ENCODE measurements at places on chromosomes 7 and 10.

GRCh38 chr10:80506189-80506575 lies 31.5 kb upstream of the SH2D4B start:
- no peak for DNase-seq

DNA sequence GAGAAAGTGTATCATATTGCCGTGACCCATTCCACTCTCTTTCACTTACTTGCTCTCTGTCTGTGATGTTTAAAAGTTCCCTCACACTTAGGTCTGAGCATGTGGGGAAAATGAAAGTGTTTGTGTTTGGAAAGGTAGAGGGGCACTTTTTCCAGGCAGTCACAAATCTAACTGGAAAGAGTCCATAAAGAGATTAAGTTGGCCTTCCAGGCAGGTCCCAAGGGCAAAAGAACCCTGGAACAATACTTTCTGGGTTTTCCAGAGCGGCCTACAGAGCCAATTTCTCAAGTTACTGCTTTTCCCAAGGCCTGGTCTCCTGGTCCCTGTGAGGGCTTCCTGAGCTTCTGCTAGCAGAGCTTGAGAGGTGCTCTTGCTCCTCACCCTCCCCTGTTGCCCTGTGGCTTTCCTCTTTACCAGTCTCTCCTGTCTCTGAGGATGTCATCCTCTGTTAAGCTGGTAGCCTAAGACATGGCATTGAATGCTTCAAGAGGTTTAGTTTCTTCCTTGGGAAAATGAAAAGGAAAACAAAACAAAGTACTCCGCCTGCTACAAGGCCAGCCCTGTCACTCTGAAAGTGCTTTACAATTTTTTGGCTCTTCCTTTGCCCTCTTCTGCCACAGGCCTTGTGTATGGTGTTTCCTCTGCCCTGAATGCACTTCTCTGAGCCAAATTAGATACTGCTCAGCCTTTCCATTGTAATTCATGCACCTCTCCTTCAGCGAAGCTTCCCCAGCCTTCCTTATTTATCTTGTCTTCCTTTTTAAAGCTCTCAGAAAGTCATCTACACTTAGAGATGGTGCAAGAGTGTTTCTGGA lies 20.1 kb downstream of the TES start:
- DNase-seq = no peak

- DNase-seq = no peak
Observed at GRCh38 chr7:108094933-108095710, 35.0 kb downstream of the LAMB4 start.

DNA sequence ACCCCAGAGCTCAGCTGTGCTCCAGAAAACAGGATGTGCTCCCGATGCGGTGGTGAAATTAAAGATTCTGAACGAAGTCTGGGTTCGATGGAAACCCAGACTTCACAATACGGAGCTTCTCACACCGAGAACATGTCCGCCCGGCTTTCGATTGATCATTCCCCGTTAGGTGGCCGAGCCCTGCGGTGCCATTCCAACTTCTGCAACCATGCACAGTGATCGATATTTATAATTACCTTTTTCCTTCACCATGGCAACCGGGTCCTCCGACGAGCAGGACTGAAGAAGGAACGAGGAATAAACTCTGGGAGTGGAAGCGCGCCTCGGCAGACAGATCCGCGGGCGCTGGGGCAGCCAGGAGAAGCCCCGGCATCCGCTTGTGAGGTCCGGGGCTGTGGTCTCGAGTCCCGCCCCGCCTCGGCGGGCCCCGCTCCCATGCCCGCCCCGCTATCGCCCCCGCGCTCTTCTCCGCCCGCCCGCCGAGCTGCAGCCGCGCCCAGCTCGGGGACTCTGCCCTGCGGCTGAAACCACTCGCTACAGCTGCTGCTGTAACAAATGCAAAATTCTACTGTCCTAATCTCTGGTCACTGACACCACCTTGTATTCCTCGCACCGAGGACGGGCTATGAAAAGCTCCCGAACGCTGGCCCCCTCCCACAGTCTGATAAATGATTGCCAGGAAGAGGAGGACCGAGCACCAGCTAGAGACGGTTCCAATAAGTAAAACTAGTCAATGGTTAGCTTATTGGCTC lies 26.2 kb downstream of the ABLIM1 start:
- no peak for DNase-seq

DNA sequence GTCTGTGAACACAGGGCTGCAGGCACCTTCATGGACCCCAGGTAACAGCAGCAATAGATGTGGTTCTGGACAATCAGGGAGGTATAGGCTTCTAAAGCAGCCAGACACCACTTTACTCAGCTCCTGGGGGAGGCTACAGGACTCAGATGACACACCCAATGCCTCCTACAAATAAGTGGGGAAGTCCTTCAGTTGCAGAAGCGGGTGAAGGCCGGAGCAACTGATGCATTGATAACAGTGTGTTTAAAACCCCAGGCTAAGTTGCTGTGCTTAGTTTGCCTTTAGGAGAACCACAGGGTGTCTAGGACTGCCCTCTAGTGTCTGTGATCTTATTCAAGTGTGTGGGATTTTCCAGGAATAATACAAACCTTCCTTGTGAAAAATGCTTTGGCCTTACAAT lies 5.9 kb upstream of the ITGA8 start:
- DNase-seq = no peak

DNA sequence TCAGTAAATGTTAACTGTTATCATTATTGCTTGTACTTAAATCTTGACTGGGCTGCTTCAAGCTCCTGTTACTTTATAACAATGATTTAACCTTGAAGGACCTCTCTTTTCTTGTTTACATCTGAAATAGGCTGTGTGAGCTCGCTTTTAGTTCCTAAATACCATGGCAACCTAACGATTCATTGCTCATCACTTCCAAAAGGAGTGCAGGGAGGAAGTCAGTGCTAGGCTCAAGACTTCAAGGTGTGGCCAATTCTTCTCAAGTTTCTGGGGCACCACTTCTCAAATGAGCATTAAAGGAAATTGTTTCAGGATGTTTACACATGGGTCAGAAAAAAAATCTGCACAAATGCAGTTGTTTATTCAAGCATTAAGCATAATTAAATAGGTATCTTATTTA lies 284.2 kb downstream of the MTERF1 start:
- DNase-seq = no peak

DNA sequence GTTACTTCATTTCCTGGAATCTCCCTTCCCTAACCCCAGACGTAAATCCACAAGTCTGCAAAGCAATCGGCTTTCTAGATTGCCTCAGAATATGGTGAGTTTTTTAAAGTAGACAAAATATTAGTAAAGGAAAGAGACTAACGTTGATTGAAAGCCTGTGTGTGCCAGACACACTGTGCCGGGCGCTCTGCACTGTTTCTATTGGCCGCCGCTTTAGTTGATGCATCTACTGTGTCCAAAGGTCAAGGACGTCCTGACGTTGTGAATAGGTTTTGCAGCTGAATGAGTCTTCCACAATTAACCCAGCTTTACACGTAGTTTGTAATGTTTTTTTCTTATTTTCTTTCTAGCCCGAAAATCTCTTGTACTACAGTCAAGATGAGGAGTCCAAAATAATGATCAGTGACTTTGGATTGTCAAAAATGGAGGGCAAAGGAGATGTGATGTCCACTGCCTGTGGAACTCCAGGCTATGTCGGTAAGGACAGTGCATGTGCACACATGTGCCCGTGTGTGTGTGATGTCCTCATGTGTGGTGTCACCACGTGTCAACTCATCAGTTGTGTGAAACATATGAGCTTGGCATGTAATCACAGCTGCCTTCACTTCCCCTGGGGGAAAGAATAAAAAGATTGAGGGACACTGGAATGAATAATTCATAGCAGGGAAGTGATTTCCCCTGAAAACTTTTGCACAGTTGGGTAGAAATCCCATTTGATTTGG lies 232.0 kb downstream of the CCDC3 start:
- no peak for DNase-seq

DNA sequence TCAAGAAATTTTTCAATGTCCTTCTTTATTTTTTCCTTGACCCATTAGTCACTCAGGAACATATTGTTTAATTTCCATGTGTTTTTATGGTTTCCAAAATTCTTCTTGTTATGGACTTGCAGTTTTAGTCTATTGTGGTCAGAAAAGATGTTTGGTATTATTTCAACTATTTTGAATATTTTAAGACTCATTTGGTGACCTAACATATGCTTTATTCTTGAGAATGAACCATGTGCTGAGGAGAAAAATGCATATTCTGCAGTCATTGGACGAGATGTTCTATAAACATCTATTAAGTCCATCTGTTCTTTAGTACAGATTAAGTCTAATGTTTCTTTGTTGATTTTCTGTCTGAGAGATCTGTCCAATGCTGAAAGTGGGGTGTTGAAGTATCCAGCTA lies 42.3 kb upstream of the MDFIC start:
- no peak for DNase-seq

- DNase-seq = no peak
Observed at GRCh38 chr10:75304741-75305390, 69.1 kb upstream of the COMTD1 start.

- DNase-seq = no peak
Observed at GRCh38 chr10:77554996-77555397, 82.6 kb downstream of the KCNMA1 start.

DNA sequence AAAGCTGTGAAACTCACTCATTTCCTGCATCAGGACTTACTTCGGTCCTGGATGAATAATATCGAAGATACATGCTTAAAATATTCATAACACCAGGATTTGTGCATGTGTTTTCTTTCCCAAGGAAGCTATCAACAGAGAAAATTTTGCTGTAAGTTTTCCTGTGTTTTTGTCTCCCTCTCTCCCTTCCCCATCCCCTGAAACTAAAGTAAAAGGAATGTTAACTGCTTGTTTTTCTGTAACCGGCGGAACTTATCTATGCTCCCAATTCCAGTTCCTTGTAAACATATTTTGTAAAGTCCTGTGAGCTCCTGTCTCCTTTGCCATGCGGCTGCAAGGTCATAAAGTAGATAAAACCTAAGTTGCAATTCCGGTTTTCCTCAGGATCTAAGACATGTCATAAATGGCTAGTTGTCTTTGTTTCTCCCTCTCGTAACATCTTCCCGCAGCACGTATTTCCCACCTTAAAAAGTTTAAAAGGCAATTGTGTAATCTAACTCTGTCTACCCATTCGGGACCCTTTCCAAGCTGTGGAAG lies 79.0 kb upstream of the POM121L12 start:
- no peak for DNase-seq

- DNase-seq = no peak
Observed at GRCh38 chr10:69759641-69760040, 42.1 kb upstream of the COL13A1 start.

- no peak for DNase-seq
Observed at GRCh38 chr7:44076101-44076895, 6.0 kb downstream of the POLM start.

- DNase-seq = no peak
Observed at GRCh38 chr7:50502001-50502684, 52.0 kb upstream of the FIGNL1 start.

DNA sequence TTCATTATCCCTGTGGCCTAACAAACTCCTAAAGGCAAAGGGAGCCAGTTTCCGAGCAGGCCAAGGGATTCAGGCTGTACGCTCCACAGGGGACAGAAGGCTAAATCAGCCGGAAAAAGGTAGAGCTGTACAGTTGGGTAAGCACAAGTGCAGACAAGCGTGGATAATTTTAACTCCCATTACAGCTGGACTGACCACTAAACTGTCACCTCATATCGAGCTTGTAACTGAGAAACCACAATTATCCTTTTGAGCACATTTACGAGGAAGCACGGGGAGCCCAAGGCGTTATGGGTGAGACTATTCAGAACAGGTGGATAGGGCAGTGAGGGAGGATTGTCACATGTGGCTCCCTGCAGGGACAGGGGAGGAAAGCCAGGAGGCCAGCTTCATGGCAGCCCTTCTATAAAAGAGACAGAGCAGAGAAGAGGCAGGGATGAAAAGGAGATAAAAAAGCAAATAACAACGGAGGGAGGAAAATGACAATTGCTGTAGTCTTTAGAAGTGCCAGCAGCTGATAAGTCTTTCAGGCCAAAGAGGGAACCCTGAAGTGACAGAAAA lies 288.0 kb downstream of the FGFR2 start:
- no peak for DNase-seq

GRCh38 chr10:78046711-78047269 lies 13.1 kb downstream of the RPS24 start:
- no peak for DNase-seq
